ENCODE measurements at places on chromosomes 11 and 22. TPM values are rescaled to one million over a fixed set of nuclear protein-coding genes. Genes with fewer than 3 reads are reported as not detected.

Gene CCDC73
- total RNA-seq, result not detected

Gene CCDC157
- 13.5 TPM for total RNA-seq

DNA sequence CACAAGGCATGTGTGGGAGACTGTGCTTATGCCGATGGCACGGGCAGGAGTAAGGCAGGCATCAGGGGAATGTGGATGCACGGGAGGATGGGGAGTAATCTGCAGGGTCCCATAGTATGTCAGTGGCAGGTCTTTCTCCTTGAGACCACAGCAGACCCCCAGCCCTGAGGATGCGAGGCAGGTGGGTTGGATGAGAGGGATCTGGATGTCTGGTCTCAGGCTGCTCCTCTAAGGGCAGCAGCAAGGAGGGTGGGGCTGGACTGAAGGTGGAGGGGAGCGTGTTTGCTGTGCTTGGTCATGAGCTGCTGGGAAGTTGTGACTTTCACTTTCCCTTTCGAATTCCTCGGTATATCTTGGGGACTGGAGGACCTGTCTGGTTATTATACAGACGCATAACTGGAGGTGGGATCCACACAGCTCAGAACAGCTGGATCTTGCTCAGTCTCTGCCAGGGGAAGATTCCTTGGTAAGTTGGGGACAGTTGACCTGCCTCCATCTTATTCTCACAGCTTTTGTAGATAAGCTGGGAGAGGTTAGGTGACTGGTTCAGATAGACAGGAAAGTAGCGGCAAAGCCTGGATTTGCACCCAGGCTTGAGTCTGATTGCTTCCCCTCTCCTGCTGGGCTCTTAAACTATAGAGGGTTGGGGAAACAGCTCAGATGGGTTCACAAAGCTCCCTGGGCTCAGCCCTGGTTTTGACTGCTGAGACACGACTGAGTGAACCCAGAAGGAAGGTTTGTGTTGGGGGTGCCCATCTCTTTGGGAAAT lies at the start of gene APOL1:
Gene APOL1 (plus strand): TSS at position 380 of the 769 bp plus-strand sequence. CDS start 1,823 bp downstream, outside the sequence.
- H3K36me3 ChIP-seq, result no peaks in the 10 kb centered on the region
- no peak within 1 kb of the TSS for H3K4me3 ChIP-seq
- no peak for DNase-seq
- no peaks in the 10 kb centered on the region for H3K27me3 ChIP-seq

DNA sequence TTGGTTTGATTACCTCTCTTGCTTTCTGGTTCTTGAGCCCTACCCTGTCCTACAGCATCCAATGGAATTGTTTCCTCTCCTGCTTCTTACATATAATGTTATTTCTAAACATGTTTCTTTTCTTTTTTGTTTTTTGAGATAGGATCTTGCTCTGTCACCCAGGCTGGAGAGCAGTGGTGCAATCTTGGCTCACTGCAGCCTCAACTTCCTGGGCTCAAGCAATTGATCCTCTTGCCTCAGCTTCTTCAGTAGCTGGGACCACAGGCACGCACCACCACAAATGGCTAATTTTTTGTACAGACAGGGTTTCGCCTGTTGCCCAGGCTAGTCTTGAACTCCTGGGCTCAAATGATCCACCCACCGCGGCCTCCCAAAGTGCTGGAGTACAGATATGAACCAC lies 105.9 kb downstream of the SGSM3 start:
- DNase-seq, result no peak
- H3K27me3 ChIP-seq, result no peaks in the 10 kb centered on the region
- peaks cover 4% of the 10 kb centered on the region for H3K36me3 ChIP-seq
- H3K27ac ChIP-seq, result no peak overlapping the region
- H3K4me1 ChIP-seq, result peaks cover 16% of the 10 kb centered on the region
